Stimulated activated CD4-positive, alpha-beta T cell treated with anti-CD3 and anti-CD28 coated beads, TNF-alpha, amount 100 ng/mL, for 48 hours (primary cell): ENCODE measurements at places on chromosomes 16 and 17.

DNA sequence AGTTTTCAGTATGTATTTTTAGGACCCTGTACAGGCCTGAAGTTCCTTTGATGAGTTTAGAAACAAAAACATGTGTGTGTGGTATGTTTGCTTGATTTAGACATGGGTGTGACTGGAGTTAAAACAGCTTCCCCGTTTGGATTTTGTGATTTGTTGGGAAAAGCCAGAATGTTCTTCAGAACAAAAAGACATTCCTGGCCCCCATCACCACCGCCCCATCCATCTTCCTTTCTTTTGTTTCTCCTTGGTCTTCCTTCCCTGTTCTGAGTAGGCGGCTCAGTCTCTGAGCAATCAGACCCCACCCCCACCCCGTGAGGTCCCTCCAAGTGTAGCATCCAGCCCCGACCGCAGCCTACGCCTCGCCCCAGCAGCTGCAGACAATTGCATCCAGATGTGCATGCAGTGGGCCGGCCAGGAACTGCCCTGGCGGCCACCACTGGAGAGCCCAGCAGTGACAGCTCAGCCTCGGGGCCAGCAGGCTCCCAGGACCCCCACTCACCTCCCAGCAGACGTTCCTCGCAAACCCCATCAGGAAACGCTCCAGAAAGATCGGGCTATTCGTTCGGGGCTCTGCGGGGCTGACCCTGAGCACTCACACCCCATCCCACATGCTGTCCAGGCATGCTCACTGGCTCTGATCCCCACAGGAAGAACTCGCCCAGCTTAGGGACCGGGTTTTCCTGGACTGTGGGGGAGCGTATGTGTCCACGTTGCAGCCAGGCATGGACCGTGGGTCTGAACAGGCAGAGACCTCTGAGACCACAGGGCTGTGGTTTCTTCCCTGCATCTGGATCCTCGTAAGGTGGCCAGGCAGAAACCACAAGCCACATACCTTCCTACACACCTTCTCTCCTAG lies 99.8 kb upstream of the CDH5 start:
- no peak for DNase-seq

- DNase-seq = no peak
These were observed 23.2 kb downstream of the ITGB3 start for GRCh38 chr17:47276868-47277267.

GRCh38 chr17:82751571-82752370 lies at the start of gene TBCD:
TBCD (plus strand) TSS chr17:82752065; CDS start chr17:82752194, 129 bp downstream.
- DNase-seq = peak; percentile 95

GRCh38 chr17:27378482-27379175 lies 77.6 kb upstream of the KSR1 start:
- DNase-seq = no peak
